Activated effector memory CD4-positive, alpha-beta T cell treated with Interleukin-2 at 50 U/mL for 16 hours (primary cell): ENCODE measurements at places on chromosomes 12 and 14.

DNA sequence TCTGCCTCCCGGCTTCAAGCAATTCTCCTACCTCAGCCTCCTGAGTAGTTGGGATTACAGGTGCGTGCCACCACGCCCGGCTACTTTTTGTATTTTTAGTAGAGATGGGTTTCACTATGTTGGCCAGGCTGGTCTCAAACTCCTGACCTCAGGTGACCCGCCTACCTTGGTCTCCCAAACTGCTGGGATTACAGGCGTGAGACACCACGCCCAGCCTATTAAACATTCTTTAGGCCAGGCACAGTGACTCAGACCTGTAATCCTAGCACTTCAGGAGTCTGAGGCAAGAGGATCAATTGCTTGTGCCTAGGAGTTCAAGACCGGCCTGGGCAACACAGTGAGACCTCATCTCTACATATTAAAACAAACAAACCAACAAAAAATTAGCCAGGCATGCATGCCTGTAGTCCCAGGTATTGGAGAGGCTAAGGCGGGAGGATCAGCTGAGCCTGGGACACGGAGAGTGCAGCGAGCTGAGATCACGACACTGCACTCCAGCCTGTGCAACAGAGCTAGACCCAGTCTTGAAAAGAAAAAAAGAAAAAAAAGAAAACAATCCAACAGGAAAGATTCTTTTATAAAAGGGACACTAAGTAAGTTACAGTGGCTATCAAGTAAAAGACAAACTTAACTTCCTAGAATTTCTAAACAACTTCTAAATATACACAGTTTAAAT, 70.2 kb downstream of the HECTD1 start:
- DNase-seq = no peak

DNA sequence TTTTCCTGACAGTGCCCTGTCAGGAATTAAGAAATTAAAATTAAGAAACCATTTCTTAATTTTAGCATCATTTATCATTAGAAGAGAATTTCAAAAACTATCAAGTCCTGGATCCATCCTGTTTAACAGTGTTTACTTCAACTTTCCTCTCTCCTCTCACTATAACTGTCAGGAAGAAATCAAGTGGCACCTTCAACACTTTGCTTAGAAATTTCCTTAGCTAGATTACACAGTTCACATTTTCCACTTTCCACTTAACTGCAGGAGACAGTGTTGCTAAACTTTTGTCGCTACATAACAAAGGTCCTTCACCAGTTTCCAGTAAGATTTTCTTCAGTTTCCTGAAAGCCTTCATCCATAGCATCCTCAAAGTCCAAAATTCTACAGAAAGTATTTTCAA, 21.9 kb upstream of the OR10P1 start:
- DNase-seq = no peak

GRCh38 chr12:127271776-127272175, 995.2 kb upstream of the TMEM132C start:
- DNase-seq = no peak

DNA sequence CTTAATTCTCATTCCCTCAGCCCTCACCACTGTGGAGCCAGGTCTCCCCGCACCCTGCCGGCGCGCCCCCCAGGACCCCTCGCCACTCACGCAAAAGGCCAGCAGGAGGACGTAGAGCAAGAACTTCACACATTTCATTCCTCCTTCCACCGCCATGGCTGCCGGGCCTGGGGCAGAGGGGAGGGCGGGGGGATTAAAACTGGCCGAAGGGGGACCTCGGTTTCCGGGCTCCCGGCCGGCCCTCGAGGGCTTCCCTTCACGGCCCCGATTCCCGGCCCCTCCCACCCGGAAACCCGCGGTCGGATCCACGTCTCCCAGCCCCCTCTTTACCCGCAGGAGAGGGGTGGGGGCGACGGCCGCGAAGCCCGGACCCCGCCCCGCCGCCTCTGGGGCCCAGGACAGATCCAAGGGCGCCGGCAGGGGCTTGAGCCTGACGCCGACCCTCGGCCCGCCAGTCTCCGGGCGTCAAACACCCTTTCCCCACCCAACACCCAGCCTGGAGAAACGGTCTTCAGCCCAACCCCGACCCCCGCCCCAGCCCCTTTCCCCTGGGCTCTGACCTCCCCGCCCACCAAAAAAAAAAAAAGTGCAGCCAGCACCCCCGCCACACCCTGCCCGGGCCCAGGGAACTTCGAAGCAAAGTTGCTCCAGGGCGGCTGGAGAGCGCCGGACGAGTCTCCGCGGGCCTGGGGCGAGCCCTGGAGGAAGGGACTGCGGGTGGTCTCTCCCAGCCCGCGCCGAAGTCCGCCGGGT, 447 bp downstream of the CD63 start:
- DNase-seq = peak; percentile 10

DNA sequence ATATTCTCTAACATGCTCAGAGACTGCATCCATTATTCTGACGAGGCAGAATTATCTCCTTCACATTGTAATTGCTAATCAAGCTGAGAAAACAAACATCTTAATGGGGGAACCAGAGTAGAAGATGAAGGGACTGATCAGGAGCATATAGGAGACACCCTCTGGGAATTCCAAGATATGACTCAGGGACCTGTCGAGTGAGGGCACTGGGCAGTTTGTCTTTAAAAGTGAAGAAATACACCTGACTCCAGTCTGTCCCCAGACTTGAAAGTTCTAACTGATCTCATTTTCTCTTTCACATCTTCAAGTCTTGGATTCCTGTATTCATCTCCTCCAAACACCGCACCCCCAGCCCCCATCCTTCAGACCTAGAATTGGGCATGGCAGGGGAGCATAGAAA, 226.9 kb upstream of the PLXNC1 start:
- DNase-seq = no peak

GRCh38 chr12:126493366-126494108, 1428.3 kb downstream of the AACS start:
- DNase-seq = no peak

- no peak for DNase-seq
Measured at GRCh38 chr12:29750131-29750927, 33.4 kb downstream of the TMTC1 start.

GRCh38 chr14:71245659-71246361, 338.6 kb downstream of the PCNX1 start:
- DNase-seq = no peak

DNA sequence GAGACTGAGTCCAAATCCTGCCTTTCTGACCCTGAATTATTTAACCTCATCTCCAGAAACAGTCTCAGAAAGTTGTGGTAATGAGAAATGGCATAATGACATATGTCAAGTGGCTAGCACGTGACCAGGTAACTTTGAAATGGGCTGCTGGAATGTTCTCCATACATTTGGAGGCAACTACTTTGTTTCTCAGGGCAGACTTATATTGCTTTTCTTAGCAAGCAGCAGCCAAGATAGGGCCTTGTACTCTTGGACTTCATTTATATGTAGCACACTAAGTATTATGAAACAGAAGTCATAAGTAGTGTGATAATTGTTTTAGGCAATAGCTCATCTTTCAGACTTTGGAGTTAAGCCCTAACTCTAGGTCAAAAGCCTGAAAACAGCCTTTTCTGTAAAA, 494.7 kb downstream of the NPAS3 start:
- DNase-seq = no peak

- DNase-seq = no peak
Measured at GRCh38 chr12:104190641-104191176, 24.9 kb upstream of the TXNRD1 start.
